A549 treated with ZK216348 at 1 μM for 4 hours (cell line): ENCODE measurements at places on chromosomes 13 and 19. TPM values are rescaled to one million over a fixed set of nuclear protein-coding genes. Genes with fewer than 3 reads are reported as not detected.

The DNAAF3 gene
- total RNA-seq, result 3.1 to 6.7 TPM (median 5.6 TPM) in 5 replicates

The FCER2 gene
- not detected in 5 replicates for total RNA-seq

The ZNF730 gene
- total RNA-seq, result not detected in 5 replicates

The SWSAP1 gene
- 1.1 to 2.5 TPM (median 2.1 TPM) in 5 replicates for total RNA-seq

The ZNF846 gene
- 0.59 to 1.3 TPM (median 0.73 TPM) in 5 replicates for total RNA-seq

The TRPC4 gene
- total RNA-seq, result not detected in 5 replicates

The COL5A3 gene
- total RNA-seq, result 2.8 to 4.5 TPM (median 3.1 TPM) in 5 replicates
